Activated CD8-positive, alpha-beta memory T cell treated with anti-CD3 and anti-CD28 coated beads, Interleukin-2, amount 10 ng/mL, durations not matched to agents 7 days and 5 days (primary cell): ENCODE measurements at places on chromosomes 7 and 10.

DNA sequence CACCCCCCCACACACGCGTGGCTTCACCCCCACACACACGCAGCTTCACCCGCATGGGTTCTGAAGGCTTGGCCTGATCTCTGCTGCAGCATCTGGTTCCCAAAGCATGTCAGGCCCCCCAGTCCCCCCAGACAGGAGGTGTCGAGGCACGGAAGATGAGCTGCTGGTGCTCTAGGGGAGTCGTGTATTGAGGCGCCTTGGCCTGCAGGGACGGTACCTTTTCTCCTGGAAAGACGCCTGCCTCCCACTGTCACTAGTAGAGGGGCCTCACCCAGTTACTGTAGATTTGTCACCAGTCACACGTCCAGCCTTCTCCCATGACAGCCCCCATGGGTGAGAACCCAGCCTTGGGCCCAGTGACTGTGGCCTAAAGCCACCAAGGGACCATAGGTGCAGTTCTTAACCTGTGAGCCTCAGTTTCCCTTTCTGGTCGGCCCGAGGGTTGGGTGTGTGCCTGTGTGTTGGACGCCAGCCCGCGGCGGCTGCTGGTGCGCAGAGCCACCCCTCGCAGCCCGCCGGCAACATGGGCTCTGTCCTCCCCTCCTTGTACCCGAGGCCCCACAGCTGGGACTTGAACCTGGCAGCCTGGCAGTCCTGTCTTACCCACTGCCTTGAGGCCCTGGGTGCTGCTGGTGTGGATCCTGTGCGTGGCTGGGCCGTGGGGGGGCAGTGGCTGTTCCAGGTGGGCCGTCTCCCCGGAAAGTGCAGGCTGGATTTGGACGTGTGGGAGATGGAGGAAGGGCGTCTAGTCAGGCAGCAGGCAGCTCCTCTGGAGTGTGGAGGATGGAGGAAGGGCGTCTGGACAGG is 81.7 kb downstream of the NKX6-2 start:
- DNase-seq: no peak

DNA sequence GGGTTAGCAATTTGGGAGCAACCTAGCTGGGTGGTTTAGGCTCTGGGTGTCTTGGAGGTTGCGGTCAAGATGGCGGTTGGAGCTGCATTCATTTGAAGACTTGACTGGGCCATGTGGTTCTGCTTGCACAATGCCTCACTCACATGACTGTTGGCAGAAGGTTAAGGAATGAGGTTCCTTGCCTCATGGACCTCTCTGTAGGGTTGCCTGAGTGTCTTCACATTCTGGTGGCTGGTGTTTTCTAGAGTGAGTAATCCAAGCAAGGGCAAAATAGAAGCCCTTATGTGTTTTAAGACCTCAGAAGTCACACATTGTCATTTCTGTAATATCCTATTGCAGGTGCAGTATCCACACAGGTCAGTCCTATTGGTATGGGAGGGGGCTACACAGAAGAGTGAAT is 52.0 kb downstream of the CDK14 start:
- DNase-seq: no peak

- no peak for DNase-seq
These were observed 48.3 kb downstream of the EBF3 start for GRCh38 chr10:129915526-129916378.

- no peak for DNase-seq
These were observed 178.8 kb downstream of the SKAP2 start for GRCh38 chr7:26685606-26686005.

DNA sequence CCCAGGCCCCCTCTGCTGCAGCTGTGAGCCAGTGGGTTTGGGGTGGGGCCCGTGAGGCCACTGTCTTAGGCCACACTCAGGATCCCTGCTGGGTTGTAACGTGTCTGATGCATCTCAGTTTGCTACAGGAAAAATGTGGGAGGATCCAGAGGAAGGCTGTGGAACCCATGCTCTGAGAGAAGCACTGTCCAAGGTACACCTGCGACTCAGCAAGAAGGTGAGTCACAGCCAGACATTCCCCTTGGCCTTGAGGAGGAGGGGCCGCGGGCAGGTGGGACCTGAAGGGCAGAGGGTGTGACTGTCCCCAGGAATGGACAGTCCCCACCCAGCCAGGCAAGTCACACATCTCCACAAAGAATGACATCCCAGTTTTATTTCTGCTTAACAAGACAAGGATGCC is 27.8 kb upstream of the C10orf120 start:
- DNase-seq: no peak

DNA sequence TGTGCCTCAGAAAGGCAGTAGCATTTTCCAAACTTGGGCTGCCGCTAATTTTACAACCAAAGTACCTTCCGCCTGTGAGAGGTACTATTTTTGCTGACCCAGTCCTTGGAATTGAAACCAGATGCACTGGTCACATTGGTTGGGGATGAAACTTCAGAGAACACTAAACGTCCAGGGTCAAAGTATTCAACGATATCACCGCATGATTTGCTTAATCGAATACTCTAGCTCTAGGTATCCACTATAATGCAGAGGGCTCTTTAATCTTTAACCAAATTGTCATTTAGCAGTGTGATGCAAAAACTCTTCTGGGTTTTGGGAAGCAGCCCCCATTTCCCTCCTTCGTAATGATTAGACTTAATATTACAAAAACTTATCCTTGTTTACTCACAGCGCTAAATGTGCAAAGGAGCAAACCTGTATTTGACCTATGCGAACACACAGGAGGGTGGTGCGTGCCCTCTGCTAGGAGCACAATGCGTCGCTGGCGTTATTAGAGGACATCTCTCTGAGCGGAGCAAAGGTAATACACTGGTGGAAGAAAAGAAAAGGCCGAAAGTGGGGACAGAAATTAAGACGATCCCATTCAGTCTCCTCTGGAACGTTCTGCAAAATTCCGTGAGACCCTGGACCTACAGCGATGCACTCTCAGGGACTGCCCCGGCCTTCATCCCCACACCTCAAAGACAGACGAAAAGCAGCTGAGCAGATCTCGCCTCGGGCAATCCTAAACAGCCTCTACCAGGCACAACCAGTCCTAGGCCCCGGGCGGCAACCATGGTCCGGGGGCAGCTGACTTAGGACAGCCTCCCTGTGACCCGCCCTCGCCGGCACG is 916 bp upstream of the EEPD1 start:
- no peak for DNase-seq

DNA sequence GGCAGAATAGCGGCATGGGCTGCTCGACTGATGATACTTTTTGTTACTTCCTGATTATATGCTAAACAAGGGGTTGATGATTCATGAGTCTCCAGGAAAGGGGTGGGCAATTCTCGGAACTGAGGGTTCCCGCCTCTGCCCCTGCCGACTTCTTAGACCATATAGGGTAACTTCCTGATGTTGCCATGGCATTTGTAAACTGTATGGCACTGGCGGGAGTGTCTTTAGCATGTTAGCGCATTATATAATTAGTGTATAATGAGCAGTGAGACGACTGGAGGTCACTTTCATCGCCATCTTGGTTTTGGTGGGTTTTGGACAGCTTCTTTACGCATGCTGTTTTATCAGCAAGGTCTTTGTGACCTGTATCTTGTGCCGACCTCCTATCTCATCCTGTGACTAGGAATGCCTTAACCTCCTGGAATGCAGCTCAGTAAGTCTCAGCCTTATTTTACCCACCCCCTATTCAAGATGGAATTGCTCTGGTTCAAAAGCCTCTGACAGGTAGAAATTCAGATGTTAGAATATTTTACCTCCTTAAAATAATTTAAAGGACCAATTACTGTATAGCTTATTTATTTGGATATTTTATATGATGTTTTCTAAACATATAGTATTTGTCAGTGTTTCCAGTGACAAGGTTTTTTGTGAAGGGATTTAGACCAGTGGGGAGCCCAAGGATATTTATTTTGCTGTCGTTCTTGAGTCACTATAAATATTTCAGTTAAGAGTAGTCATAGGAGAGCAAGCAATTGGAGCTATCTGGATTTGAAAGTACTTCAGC is 90.1 kb upstream of the PIK3CG start:
- peak; percentile 48 for DNase-seq

- no peak for DNase-seq
These were observed 230.3 kb downstream of the INHBA start for GRCh38 chr7:41472427-41473125.

- no peak for DNase-seq
These were observed 38.6 kb downstream of the FAS start for GRCh38 chr10:89029181-89029580.

GRCh38 chr7:26657686-26658388 is 206.6 kb downstream of the SKAP2 start:
- DNase-seq: no peak

DNA sequence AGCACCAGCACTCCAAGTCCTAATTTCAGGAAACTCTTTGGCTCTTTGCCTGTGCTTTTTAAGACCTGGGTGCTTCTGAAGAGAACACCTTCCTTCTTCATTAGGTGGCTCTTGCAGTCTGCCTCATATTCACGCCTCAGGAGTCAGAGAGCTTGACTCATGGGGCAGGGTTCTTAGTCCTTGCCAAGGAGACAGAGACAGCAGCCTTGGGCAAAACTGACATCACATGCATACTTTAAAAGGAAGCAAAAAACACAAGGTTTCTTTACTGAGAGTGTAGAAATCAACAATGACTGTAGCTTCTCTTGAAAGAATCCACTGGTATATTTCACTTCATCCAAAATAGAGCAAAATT is 780.6 kb downstream of the INHBA start:
- no peak for DNase-seq

DNA sequence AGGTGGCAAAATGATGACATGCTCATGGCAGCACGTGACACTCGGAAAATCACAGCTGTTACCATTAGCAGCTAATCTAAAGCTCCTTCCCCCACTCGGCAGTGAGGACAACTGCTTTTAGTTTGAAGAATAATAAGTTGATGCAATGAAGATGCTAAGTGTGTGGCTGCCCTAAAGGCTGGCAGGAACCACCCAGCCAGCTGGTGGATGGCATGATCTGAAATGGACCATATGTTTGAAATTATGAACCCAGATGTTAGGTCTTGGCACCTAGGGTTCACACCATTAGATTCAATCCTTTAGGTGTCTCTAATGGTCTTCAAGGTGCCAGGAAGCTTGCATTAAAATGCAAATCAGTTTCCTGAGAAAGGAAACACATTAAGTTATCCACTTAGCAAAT is 230.1 kb downstream of the WDR11 start:
- DNase-seq: no peak

GRCh38 chr7:64885520-64886240 is 17.4 kb upstream of the ZNF273 start:
- DNase-seq: peak; percentile 15

- DNase-seq: peak; percentile 39
These were observed 35.5 kb downstream of the GPRIN2 start for GRCh38 chr10:46520941-46521340.

- DNase-seq: no peak
These were observed 15.0 kb upstream of the MCM10 start for GRCh38 chr10:13146379-13146778.

GRCh38 chr10:71462062-71462935 is 65.6 kb downstream of the CDH23 start:
- no peak for DNase-seq

DNA sequence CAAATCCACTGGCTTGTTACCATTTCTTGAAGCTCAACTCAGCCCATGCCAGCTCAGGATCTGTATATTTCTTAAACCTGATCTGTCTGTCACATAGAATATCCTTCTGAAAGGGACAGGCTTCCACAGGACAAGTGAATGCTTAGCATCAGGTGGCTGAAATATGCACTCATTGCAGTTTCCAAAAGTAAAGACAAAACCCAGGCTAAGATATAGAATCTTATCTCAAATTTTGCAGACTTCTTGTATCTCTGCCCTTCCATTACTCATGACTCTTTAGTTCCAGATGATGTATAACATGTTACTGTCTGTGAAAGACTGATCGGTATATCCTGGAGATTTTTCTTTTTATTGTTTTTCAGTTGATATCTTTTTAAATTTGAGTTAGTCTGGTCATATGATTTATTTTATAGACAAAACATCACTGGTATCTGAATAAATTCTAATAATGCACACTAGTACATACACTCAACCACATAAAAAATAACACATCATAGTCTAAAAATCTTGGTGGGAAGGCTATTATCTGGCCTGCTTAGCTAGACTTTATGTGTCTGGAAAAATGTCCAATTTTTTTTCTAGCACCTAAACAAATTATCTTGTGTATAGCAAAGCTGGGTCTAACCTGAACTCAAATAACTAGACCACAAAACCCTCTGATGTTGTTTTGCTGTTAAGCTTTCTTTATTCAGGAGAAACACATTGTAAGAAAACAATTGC is 182.6 kb downstream of the ADAM12 start:
- no peak for DNase-seq

DNA sequence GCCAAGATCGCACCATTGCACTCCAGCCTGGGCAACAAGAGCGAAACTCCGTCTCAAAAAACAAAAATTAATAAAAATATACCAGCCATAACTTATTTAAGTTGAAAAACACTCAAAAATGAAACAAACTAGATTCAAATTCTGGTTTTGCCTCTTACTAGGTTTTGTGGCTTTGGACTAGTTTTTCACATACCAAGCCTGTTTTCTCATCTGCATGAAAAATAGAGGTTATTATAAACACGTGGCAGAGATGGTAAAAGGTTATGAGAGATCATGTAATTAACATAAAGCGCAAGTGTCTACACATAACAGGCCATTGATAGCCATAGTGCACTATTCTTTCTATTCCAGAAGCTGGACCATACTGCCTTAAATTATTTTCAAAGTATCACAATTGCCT is 35.5 kb upstream of the CABCOCO1 start:
- no peak for DNase-seq

- DNase-seq: no peak
These were observed 97.4 kb upstream of the JAZF1 start for GRCh38 chr7:28277958-28278357.

DNA sequence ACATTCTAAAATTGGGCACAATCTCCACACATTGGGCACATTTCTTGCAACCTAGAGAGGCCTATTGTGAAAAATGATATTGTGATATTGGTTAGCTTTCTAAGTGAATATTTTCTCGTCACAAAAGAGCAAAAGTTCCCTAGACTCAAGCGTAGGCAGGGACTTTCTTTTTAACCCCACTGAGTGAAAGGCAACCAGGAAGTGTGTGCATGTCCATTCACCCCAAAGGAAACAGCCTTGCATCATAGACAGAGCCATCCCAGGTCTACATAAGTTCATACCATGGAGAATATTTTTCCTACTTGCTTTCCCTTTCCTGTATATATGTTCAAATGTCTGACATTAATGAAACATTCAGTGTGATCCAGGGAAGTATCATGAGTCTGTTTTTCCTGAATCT is 84.2 kb upstream of the AGBL3 start:
- DNase-seq: no peak

DNA sequence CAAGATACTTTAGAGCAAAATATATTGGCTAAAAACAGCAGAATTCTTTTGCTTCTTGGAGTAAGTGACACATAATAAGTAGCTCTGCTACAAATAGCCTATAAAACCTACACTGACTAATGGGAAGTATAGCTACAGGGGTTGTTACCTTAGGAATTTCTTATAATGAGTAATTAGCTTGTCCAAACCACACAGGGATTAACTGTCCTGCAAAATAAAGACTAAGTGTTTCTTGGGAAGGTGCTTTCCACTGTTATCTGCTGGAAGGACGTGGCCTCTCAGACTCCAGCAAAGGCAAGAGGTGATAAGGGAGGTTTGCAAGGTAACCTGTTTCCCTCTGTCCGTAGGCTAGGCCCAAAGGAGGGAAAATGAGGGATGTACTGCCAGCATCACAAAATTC is 302.4 kb downstream of the DOCK4 start:
- DNase-seq: no peak
